ACHN (cell line): ENCODE measurements at places on chromosomes 1 and 21.

- DNase-seq = no peak
These were observed 39.3 kb upstream of the COL6A2 start for GRCh38 chr21:46058431-46059145.

DNA sequence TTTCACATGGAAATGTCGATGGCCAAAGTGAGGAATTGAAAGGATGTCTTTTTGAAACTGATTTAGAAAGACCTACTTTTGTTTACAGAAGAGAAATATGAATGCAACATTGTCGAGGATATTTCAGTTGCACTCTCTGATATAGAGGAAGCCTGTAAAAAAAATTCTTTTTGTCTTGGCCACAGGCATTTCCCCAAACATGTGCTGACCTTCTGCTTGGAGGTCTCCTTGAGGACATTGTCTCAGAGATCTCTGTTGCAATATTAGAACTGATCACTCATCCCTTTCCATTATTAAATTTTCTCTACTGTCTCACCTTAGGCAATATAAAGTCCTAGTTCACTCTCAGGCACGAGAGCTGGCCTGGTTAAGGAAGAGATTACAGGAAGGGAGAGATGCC lies 16.0 kb downstream of the S100A11 start:
- no peak for DNase-seq

GRCh38 chr1:111734856-111735255 lies 4.3 kb downstream of the INKA2 start:
- DNase-seq = no peak

DNA sequence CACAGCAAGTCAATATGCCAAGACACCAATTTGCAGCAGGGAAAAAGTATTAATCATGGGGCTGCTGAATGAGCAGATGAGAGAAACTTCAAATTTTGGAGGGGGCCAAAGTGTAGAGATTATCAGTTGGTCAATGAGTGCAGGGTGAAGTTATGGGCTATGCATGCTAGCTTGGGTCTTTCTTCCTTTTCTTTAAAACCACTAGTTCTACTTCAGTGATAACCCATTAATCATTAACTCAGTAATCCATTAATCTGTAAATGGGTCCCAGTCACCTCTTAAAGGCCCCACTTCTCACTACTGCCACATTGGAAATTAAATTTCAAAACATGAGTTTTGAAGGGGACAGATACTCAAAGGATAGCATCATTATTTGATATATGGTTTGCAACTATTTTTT lies 688.6 kb upstream of the ADGRL4 start:
- DNase-seq = peak; percentile 58

GRCh38 chr1:50458507-50458906 lies 35.3 kb upstream of the DMRTA2 start:
- DNase-seq = no peak

DNA sequence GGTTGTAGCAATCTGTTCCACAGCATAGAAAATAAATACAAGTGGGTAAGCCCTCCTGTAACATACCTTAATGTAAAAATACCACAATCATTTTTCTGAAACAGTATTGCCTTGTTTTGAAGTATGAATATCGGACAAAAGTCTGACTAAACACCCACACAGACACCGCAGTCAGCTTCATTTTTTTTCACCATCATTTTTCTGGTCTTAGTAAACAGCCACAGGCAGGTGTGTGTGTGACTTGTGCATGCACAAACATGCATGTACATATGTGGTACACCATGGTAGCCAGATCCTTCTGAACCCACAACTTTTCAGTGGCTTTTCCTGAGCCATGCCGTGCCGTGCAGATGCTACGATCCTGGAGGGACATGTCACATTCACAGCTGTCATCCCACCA lies 261.7 kb downstream of the PCP4 start:
- DNase-seq = no peak

DNA sequence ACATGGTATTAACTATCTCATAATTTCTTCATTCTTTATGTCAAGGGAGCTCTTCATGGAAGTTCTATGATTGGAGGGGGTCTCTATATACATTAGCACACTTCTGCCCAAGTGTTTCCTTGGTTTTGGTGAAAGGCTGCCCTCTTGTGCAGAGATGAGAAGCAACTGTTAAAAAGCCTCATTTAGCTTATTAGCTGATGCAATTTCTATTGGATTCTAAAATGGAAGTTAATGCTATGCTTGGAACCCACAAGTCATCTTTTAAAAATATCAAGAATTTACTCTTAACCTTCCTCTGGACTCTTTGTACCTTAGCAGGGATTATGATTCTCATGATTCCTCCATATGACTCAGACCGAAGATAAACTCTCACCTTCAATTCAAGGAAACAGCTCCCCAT lies 328.9 kb downstream of the PTBP2 start:
- peak; percentile 43 for DNase-seq

- peak; percentile 25 for DNase-seq
These were observed 37.7 kb downstream of the SH3GLB1 start for GRCh38 chr1:86741947-86742572.

- DNase-seq = no peak
These were observed 3.5 kb upstream of the DMRTA2 start for GRCh38 chr1:50426702-50427085.

GRCh38 chr1:234144901-234145300 lies 228.4 kb upstream of the COA6 start:
- no peak for DNase-seq

- DNase-seq = no peak
These were observed 47.3 kb upstream of the SSX2IP start for GRCh38 chr1:84737590-84737989.

DNA sequence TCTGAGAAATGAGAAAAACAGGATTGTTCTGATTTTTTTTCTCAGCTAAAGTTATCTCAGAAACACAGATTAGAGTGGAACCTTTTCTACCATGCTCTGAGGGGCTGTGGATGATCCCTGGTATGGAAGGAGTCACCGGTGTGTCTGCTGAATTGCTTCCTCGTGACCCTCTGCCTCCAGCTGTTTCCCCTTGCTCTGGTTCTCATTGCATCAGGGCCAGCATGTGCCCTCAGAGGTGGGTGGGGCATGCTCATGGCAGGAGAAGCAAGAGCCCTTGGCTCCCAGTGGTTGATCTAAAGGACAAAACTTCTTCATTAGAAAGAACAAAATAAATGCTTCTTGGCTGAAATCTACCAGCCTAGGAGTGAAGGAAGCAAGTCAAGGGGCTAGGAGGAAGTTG lies 183.2 kb upstream of the HMCN1 start:
- no peak for DNase-seq

- DNase-seq = no peak
These were observed 12.9 kb upstream of the CHI3L1 start for GRCh38 chr1:203199481-203199815.

DNA sequence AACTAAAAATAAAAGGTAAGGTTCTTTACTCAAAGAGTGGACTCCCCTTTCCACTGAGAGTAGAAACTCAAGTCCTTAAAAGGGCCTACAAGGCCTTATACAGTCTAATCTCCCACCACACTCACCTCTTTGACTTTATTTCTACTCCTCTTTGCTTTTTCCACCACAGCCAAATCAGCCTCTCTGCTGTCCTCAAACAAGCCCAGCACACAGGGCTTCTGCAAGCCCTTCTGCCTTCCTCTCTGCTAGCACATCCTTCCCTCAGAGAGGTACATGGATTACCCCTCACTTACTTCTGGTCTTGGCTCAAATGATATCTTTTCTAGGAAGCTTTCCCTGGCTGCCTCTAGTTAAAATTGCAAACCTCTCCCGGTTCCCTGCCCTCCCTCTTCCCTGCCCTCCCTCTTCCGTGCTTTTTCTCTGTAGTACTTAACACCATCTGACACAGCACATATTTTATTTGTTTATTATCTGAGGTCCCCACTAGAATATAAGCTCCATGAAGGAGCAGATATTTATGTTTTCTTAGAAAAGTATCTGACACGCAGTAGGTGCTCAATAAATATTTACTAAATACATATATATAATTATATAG lies 1.7 kb downstream of the LYST start:
- DNase-seq = no peak

- peak; percentile 42 for DNase-seq
These were observed 1037.2 kb downstream of the ADGRL2 start for GRCh38 chr1:82837766-82838465.

DNA sequence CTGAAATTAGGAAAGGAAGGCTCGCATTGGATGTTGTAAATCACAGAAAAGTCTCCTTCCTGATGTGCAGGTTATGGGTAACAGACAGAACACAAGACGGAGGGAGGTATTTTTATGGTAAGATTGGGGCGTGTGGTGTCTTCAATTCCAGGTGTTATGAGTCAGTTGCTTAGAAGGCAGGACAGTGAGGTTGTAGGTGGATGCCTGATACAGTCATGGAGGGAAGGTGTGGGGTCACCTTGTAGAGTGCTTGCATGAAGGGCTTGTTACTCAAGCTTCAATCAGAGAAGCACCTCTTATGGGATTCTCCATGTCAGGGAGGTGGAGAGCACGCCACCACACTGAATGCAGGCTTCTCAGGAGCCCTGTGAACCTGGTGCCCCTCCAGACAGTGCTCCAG lies 63.1 kb downstream of the C1orf21 start:
- no peak for DNase-seq

- DNase-seq = no peak
These were observed 3.0 kb downstream of the PAXBP1 start for GRCh38 chr21:32768530-32768929.

DNA sequence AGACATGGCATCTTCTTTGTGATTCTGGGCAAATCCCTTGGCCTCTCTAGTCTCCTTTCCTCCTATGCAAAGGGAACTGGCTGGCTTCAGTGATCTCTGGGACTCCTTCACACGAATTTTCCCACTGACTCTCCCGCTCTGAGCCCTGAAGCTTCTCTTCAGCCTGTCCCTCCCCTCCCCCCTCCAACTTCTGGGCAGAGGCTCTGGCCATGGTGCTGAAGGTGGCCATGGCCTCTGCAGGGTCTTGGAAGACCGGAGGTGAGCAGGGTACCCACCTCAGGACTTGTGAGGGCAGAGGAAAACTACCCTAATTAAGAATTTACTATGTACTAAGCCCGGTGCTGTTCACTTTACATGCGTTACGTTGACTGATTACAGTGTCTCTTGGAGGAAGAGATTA lies 29.4 kb upstream of the POU3F1 start:
- peak; percentile 42 for DNase-seq

DNA sequence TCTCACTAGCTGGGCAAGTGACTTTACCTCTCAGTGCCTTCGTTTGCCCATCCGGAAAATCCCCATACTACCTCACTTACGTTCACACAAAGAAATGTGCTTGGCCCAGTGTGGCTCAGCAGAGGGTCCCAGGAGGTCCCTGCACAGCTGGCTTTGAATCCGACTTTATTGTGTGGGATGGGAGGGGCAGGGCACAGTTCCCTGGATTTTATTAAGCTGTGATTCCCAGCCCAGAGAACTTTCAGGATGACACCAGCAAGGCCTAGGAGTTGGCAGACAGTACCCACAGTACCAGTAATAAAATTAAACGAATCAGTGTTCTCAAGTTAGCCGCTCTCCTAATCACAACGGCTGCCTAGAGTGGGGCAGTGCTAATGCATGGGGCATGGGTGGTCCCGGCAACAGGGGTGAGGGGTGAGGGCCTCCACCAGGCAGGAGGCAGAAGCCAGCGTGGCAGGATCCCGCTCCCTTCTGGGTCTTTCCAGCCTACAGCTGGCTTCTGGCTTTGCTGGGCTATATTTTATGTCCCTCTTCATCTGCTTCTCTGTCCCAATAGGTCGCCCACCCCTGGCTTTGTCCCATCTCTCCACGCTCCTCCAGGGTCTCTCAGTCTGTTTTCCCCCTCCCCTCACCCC lies 74.9 kb downstream of the VWA5B1 start:
- no peak for DNase-seq

DNA sequence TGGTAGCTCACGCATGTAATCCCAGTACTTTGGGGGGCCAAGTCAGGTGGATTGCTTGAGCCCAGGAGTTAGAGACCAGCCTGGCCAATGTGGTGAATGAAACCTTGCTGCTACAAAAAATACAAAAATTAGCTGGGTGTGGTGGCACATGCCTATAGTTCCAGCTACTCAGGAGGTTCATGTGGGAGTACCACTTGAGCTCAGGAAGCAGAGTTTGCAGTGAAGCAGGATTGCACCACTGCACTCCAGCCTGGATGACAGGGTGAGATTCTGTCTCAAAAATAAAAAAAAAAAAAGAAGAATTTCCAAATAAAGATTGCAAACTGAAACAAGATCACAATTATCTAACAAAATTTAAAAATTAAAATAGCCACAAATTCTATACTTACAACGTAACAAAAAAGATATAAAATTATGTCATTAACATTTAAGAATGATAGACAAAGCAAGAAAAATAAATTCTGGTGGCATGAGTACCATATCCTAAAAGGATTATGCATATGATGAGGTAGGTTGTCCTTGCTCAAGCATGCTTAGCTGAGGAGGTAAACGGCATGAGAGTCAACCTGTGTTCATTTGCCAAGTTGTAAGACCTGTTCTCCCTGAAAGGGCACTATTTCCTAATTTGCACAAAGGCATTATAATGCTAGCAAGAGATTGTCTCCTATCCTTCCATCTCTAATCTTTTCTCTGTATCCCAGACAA lies 20.2 kb downstream of the IPP start:
- DNase-seq = no peak

DNA sequence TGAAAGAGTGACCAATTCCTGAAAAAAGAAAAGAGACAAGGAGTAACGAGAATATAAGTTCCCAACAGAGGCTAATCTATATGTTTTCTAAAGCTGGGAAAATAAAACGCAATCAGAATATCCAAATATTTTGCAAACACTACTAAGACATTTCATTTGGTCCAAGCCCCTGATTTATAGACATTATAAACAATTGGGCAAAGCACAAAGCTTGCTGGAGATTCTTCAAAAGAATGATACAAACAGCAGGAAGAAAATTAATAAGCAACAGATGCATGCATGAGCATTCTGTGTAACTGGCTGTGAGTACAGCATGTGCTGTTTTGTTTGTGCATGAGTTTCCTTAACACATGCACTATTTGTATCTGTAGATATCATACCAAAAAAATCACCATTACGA lies 552.9 kb downstream of the LTN1 start:
- DNase-seq = no peak

DNA sequence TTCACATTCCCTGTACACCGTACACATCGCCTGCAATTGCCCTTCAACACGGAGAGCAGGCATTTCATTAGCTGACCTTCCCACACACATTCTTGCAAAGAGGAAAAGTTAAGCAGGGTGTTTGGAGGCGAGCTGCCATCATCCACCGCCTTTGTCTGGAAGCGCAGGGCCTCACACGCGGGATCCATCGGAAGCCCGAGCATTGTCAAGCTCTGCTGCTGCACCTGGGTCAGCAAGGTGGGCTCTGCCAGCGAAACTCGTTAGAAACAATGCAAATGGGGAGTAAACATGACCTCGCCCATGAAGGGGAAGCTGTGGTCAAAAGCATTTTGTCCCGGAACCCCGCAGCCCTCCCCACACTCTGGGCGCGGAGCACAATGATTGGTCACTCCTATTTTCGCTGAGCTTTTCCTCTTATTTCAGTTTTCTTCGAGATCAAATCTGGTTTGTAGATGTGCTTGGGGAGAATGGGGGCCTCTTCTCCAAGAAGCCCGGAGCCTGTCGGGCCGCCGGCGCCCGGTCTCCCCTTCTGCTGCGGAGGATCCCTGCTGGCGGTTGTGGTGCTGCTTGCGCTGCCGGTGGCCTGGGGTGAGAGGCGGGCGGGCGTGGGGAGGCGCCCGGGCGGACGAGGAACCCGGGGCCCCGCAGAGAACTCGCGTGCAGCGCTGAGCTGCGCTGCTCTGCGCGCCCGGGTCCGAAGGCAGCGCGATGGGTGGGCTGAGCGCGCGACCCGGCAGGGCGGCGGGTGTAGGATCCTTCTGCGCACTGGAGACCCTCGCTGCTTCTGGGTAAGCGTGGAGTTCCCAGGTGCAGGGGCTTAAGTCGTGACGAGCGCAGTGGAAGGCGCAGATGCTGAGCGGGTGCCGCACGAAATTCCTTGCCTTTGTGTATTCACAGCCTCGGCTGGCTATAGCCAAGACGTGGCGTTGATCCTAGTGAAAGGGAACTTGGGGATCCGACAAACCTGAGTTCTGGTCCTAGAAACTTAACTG lies at the start of gene CR1:
CR1 (plus strand) TSS at position 357 of the 992 bp plus-strand sequence; CDS start at position 468, 111 bp downstream.
- no peak for DNase-seq
